ENCODE measurements at places on chromosomes 3 and 15. TPM values are rescaled to one million over a fixed set of nuclear protein-coding genes. Genes with fewer than 3 reads are reported as not detected.

CHRNA5 gene
- 3.4 TPM for total RNA-seq

P2RY12 gene
- 0.86 TPM for total RNA-seq

CLPX gene
- 25.5 TPM for total RNA-seq

ARL6 gene
- total RNA-seq: 14.9 TPM

SH2D7 gene
- total RNA-seq: 0.50 TPM

C2CD4A gene
- not detected for total RNA-seq

RYR3 gene
- total RNA-seq: 0.51 TPM

FBN1 gene
- 7.8 TPM for total RNA-seq

SLCO2A1 gene
- total RNA-seq: 0.41 TPM

MOBP gene
- total RNA-seq: not detected

CHRD gene
- 1.1 TPM for total RNA-seq

PRRT3 gene
- total RNA-seq: 3.5 TPM

TBC1D2B gene
- 10.0 TPM for total RNA-seq

CFAP91 gene
- total RNA-seq: not detected

SPATA12 gene
- total RNA-seq: 0.76 TPM

JMJD7 gene
- 5.6 TPM for total RNA-seq

RCCD1 gene
- total RNA-seq: 7.3 TPM

GRCh38 chr3:135757421-135757820, 208.1 kb upstream of the PPP2R3A start:
- ATAC-seq: no peak

GRCh38 chr15:67188551-67189218, 65.8 kb downstream of the AAGAB start:
- ATAC-seq: peak; percentile 72

DNA sequence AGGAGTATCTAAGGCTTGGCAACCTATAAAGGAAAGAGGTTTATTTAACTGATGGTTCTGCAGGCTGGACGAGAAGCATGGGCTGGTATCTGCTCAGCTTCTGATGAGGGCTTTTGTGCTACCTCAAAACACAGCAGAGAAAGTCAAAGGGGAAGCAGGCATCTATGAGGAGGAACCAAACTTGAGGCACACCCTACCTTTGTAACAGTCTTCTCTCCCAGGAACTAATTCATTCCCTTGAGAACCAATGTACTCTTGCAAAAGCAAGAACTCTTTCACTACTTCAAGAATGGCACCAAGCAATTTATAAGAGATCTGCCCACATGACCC, 109.0 kb downstream of the CGGBP1 start:
- no peak for ATAC-seq

GRCh38 chr15:80601256-80601655, 93.9 kb upstream of the ABHD17C start:
- ATAC-seq: no peak

DNA sequence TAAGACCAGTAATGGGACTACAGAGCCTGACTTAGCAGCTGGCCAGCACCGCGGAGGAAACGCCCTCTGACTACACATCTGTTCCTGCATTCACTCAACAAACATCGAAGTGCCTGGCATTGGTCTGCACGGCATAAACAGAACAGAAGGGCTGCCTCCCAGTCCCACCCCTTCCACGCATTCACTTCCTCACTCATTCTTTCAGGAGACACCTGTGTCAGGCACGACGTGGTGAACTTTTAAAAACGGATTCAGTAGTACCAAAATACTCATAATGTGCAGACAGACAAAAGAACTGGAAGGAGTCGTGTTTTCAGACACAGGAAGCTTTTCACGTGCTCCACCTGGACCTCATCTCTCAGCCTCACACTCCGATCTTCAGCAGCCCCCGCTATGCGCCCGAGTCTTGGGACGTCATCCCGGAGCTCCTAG, 123.3 kb downstream of the XXYLT1 start:
- no peak for ATAC-seq

DNA sequence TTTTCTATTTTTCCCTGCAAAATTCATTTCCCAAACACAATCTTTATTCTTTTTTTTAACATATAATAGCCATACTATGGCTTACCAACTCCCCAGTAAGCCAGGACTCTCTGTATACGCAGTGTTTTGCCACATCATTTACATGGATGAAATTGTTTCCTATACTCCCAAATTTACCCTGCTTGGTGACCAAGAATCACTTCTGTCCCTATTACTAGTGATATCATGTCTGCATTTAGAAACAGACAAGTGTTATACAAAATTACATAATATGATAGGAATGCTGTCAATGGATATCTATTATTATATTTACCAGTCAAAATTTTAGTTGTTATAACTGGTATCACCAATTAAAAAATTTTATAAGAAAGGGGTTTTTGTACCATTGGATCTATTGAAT, 77.8 kb downstream of the LIPC start:
- no peak for ATAC-seq

DNA sequence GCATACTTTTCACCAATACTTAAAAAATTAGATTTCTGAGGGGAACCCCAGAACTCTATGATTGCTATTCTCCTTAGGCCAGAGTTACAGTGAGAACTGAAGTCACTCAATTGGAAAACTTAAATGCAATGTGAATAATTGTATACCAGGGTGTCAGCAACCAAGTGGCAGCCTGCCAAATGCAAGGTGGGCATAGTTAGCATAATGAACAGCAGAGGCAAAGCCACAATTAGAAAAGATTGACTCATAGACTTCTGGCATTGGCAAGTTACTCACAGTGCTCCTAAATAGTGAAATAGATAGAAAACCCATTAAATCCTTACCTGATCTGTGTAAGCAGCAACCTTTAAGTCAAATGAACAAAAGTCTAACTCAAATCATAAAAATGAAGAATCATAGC, 94.9 kb downstream of the BCHE start:
- ATAC-seq: no peak

- peak; percentile 90 for ATAC-seq
Observed at GRCh38 chr3:137477614-137478013, 286.5 kb upstream of the SOX14 start.

GRCh38 chr3:185076219-185076618, 76.6 kb downstream of the C3orf70 start:
- ATAC-seq: no peak

DNA sequence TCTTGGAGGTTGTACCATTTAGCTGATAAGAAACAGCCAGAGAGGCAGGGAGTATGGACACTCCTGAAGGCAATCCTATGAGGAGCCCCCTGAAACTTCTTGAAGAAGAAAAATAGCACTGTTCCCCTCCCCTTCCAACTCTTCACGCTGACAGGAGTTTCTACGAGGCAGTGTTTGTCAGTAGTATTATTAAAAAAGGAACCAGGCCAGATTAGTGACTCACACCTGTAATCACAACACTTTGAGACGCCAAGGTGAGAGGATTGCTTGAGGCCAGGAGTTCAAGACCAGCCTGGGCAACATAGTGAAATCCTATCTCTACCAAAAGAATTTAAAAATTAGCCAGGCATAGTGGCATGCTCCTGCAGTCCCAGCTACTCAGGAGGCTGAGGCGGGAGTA, 38.7 kb downstream of the WWTR1 start:
- no peak for ATAC-seq

DNA sequence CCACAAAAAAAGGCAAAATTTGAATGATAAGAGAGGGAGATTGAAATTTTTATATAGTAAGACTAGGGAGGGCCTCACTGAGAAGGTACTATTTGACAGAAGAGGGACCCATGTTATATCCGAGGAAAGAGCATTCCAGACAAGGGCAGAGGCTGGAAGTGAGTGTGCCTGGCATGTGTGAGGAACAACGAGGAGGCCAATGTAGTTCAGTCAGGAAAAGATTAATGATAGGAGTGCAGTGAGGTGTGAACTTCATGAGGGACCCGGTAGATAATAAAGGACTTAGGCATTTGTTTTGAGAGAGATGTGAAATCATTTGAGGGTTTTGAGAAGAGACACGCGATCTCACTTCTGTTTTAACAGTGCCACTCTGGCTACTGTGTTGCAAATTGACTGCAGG, 36.3 kb downstream of the ASTE1 start:
- ATAC-seq: no peak

DNA sequence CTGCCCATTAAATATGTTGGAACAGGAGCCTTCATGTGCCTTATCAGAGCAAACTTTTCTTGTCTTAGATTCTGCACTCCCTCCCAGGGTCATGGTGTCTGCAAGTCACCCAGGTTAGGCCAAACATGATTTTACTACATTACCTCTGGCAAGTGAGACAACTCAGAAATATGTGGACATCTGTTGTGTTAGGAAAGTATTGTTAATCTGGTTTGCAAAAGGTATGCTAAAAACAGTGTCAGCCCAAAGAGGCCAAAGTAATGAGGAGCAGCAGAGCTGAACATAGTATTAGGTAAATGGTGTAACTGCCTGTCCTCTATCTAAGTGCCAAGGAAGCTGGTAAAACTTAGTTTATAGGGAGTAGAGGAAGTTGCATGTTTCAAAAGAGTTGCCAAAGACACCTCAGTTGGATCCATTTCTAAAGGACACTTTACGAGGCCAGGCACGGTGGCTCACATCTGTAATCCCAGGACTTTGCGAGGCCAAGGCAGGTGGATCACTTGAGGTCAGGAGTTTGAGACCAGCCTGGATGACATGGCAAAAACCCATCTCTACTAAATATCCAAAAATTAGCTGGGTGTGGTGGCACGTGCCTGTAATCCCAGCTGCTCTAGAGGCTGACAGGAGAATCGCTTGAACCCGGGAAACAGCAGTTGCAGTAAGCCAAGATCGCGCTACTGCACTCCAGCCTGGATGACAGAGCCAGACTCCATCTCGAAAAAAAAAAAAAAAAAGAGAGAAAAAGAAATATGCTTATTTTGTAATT, 22.5 kb upstream of the PPIB start:
- no peak for ATAC-seq

GRCh38 chr15:61951949-61952348, 108.3 kb downstream of the VPS13C start:
- ATAC-seq: no peak

DNA sequence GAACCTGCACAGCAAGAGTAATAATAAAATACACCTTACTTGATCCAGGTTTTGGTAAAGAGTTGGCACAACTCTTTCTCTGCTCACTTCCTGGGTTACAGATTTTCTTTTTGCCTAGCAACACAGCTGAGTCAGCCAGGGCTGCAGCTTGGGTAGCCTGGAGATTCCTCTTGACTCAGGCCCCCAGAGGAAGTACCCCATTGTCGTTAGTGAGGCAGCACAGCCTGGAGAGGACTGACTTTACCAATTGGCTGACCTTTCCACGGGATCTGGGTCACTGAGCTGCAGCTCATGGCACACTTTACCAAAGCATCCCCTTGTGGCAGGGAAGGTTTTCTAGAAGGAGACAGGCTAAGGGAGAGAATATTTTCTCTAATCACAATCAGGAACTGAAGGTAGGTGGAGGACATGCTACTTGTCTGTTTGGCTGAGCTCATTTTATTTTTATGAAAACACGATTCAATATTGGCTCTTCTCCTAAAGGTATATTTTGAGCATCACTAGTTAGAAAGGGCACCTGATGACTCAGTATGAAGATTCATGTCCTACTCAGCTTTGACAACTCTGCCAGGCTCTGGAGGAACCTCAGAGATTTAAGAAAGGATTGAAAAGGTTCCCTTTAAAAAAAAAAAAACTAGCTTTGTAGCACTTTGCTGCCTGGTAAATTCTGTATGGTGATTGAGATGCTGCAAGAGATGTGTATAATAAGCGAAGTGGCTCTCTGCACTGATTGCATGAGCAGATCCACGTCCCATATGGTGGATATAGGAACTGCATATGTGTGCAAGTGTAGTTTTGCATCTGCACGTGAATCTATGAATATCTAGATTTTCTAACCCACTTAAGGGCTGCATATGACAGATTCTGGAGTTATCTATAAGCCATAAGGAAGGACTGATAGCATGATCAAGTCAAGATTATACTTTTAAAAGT, 124.8 kb downstream of the CHDH start:
- ATAC-seq: peak; percentile 42

GRCh38 chr3:24184528-24185176, 239.6 kb downstream of the NR1D2 start:
- no peak for ATAC-seq

DNA sequence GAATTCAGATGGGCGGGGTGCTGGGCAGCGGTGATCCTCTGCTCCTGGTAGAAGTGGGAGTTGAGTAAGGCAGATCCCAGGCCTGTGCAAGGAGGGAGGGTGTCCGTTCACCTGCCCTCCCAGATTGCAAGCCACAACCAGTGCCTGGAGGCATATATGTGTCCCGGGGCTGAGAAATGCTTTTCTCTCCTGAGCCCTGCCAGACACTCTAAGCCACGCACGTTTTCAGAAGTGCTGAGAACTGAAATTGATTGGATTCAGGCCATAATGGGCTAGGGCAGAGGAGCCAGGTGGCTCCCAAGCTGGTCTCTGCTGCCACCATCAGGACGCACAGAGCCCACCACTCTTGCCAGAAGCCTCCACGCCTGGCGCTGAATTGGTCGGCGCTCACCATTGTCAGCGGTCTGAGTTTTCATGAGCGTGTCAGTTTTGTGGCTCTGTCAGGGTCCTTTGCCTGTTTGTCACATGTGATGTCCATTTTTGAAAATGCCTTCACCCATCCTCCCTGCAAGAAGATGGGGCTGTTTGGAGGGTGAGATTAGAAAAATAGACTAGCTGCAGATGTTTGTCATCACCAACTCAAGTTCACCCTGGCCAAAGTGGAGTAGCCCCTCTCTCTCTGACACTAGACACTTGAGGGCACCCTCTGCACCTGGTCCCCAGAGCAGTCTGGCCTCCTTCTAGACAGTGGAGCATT, 15.4 kb upstream of the BFSP2 start:
- ATAC-seq: peak; percentile 100

GRCh38 chr15:50145451-50145872, 26.4 kb upstream of the ATP8B4 start:
- ATAC-seq: peak; percentile 91

GRCh38 chr15:52499506-52499905, 29.2 kb downstream of the MYO5A start:
- no peak for ATAC-seq

DNA sequence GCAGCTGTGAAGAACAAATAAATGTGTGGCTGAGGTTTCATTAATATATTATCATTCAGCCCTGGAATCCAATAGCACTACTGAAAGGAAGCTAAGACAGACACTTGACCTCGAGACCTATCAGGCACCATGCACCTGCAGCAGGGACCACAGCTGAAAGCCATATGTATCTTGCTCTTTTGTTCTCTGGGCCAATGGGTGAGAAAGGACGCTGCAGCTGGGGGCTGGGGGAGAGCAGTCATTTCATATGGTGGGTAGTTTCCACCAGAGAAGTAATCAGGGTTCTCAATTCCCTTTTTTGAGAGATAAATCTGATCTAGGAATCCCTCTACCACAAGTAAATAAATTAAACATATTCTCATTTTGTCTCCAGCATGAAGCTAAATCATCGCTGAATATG, 225.6 kb upstream of the STRIT1 start:
- no peak for ATAC-seq

- no peak for ATAC-seq
Observed at GRCh38 chr3:79268422-79268821, 499.4 kb downstream of the ROBO1 start.

GRCh38 chr15:70526221-70526973, 237.0 kb downstream of the UACA start:
- peak; percentile 95 for ATAC-seq

All from motor neuron (in vitro differentiated cells).